ENCODE measurements at places on chromosomes 4 and X. TPM values are rescaled to one million over a fixed set of nuclear protein-coding genes. Genes with fewer than 3 reads are reported as not detected.

DNA sequence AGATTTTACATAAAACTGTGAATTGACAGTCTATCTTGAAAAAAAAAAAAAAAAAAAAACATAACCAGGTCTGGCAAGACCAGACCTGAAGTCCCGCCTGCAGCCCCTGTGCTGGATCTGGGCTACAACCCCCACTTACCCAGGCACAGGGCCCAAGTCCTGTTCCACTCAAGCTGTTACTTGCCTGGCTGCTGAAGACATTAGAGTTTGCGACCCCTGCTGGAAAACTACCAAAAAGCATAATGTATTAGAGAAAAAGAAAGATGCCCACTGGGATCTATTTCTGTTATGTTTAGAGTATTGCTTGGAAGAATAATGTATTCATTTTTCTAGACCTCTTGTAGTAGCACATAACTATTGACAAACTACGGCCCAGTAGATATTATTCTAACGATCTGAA, 4.7 kb downstream of the HS3ST1 start:
- no peak overlapping the region for H3K27ac ChIP-seq
- H3K4me1 ChIP-seq, result peaks cover 15% of the 10 kb centered on the region
- H3K4me3 ChIP-seq, result no peak overlapping the region
- H3K36me3 ChIP-seq, result no peaks in the 10 kb centered on the region

DNA sequence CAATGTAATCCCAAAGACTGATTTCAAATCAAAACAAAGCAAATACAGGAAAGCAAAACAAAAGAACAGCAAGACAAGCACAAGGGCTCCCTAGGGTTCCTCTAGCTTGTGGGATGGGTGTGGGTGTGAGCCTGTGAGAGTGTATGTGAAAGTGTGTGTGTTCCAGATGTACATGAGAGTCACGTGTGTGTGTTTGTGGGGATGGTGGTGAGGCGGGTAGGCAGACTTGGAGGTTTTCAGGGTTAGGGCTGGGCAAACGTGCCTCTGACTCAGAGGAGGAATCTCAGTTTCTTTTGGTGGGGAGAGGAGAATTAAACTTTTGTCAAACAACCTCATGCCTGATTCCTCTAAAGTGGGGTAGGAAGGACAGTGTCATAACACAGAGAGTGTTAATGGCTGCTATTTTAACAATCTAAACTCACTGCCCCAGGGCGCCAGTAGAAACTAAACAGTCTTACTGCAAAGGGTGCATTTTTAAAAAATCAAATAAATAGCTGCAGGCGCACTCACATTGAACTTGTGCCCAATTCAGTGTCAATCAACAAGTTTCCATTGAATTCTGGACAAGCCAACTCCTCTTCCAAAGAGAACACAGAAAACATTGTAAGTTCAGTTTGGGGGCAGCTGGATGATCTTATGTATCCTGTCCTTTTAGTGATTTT, 51.8 kb downstream of the CHRDL1 start:
- no peaks in the 10 kb centered on the region for H3K36me3 ChIP-seq
- DNase-seq, result peak; percentile 0
- H3K4me1 ChIP-seq, result no peaks in the 10 kb centered on the region
- no peak overlapping the region for H3K4me3 ChIP-seq
- H3K27ac ChIP-seq, result no peak overlapping the region
- H3K27me3 ChIP-seq, result no peaks in the 10 kb centered on the region

DNA sequence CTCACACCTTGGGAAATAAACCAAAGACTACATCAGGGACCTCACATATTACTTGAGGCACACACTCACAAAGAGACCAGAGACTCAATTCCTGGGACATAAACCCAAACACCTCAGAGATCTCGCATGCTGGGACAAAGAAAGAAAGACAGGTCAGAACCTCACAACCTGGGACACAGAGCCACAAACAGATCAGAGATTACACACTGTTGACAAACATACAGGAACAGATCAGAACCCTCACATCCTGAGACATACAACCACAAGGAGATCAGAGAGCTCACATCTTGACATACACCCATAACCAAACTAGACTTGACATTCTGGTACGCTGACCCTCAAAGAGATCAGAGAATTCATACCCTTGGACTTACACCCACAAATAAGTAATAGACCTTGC, 17.3 kb downstream of the SUV39H1 start:
- H3K4me1 ChIP-seq, result peaks cover 82% of the 10 kb centered on the region
- peaks cover under 1% of the 10 kb centered on the region for H3K36me3 ChIP-seq
- H3K27me3 ChIP-seq, result no peaks in the 10 kb centered on the region
- peak overlapping the region; percentile 68 for H3K27ac ChIP-seq
- no peak overlapping the region for H3K4me3 ChIP-seq
- DNase-seq, result no peak

GRCh38 chrX:66002824-66003680, 36.8 kb downstream of the VSIG4 start:
- peaks cover 52% of the 10 kb centered on the region for H3K4me1 ChIP-seq
- no peaks in the 10 kb centered on the region for H3K36me3 ChIP-seq
- no peak for DNase-seq
- no peaks in the 10 kb centered on the region for H3K27me3 ChIP-seq

- no peak overlapping the region for H3K4me3 ChIP-seq
- no peaks in the 10 kb centered on the region for H3K36me3 ChIP-seq
- DNase-seq, result no peak
- no peak overlapping the region for H3K27ac ChIP-seq
- no peaks in the 10 kb centered on the region for H3K27me3 ChIP-seq
- H3K4me1 ChIP-seq, result no peaks in the 10 kb centered on the region
These were observed 102.6 kb downstream of the HS6ST2 start for GRCh38 chrX:132855780-132856341.

DNA sequence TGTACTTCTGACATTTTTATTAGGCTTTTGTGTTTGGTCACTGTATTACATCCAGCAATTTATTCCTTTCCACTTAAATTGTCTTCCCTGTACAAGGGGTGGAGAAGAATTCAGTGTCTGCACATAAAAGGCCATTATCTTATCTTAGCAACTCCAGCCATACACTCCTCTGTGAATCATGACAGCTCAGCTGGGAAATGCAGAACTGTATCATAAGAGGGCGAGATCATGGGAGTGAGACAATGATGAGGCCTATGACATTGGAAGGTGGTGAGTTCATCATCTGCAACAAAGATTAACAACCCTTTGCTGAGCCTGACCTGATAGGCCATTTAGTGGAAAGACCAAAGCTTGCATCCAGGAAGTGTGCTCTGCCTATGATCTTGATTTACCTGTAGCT, 33.3 kb downstream of the SLIT2 start:
- no peak for DNase-seq
- no peaks in the 10 kb centered on the region for H3K27me3 ChIP-seq
- no peaks in the 10 kb centered on the region for H3K36me3 ChIP-seq
- no peaks in the 10 kb centered on the region for H3K4me1 ChIP-seq
- H3K4me3 ChIP-seq, result no peak overlapping the region

GRCh38 chr4:150130933-150131332, 52.7 kb downstream of the DCLK2 start:
- H3K36me3 ChIP-seq, result no peaks in the 10 kb centered on the region
- no peaks in the 10 kb centered on the region for H3K27me3 ChIP-seq
- no peak overlapping the region for H3K27ac ChIP-seq
- no peak for DNase-seq
- no peak overlapping the region for H3K4me3 ChIP-seq
- H3K4me1 ChIP-seq, result no peaks in the 10 kb centered on the region

- H3K4me3 ChIP-seq, result no peak overlapping the region
- no peak overlapping the region for H3K27ac ChIP-seq
- DNase-seq, result no peak
- H3K27me3 ChIP-seq, result no peaks in the 10 kb centered on the region
- H3K4me1 ChIP-seq, result no peaks in the 10 kb centered on the region
These were observed 25.8 kb upstream of the PLA2G12A start for GRCh38 chr4:109755656-109756055.

GRCh38 chrX:1336331-1336943, at the start of gene IL3RA:
Gene IL3RA (plus strand): TSS chrX:1336785. CDS start chrX:1341766, 4,981 bp downstream.
- no peak within 1 kb of the TSS for H3K27ac ChIP-seq
- no peak for DNase-seq
- H3K4me1 ChIP-seq, result peaks cover 19% of the 10 kb centered on the region
- H3K4me3 ChIP-seq, result peak within 1 kb of the TSS; percentile 53
- H3K36me3 ChIP-seq, result no peaks in the 10 kb centered on the region
- no peaks in the 10 kb centered on the region for H3K27me3 ChIP-seq

DNA sequence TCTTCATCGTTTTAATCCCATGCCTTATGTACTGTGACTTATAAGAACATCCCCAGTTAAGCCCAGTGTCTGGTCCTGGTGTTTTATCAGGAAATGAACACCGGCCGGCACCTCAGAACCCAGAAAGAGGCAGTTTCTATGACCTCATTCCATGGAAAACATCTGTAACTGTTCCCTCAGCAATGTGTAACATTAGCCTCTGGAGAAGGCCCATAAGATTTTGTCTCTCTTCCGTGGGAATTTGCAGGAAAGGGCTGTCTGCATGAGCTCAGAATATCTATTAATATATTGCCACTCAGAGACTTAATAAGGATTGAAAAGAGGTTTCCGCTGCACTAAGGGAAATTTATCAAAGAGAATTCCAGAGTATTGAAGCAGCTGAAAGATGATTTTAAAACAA, 3.1 kb upstream of the TCEANC start:
- H3K4me3 ChIP-seq, result no peak overlapping the region
- no peak overlapping the region for H3K27ac ChIP-seq
- no peaks in the 10 kb centered on the region for H3K27me3 ChIP-seq

DNA sequence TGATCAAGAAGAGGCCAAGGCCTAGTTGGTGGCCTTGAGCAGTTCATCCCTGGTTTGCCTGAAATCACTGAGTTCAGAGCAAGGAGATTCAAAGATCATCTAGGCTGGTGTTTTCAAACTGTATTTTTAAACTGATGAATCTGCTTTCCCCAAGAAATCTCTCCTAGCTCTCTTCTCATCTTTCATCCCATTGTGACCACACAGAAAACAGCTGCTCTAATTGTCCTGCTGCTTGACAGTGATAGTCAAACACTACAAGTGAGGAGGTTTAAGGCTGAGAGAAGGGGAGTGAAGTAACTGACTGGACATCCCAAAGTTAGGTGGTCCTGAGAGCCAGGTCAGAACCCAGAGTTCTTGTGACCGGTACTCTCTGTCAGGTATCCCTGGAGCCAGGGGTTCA, 91.5 kb downstream of the LNX1 start:
- DNase-seq, result no peak
- H3K36me3 ChIP-seq, result no peaks in the 10 kb centered on the region
- H3K4me1 ChIP-seq, result no peaks in the 10 kb centered on the region
- no peak overlapping the region for H3K4me3 ChIP-seq
- H3K27me3 ChIP-seq, result no peaks in the 10 kb centered on the region

DNA sequence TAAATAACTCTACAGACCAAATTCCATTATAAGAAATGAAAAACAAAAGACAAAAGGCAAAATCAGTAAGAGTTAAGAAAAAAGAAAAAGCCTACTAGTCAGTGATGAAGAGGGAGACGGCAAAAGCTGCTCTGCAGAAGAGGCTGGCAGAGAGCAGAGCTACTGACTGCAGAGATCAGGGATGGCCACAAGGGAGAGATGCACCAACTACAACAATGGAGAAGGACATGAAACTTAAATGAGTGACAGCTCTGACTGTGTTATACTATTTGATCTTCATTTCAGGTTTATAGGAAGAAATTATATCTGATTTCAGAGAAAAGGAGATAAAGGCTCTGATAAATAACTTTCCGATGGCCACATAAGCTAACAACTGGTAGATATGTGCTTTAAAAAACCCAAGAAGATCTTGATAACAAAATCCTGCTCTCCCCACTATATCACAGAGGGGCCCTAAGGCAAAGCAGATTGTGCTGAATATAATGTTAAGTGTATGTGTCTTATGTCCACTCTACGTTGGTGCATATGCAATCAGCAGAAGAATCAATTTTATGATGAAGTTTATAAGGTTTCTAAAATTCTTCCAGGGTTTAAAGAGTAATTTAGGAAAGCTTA, 58.4 kb upstream of the COX18 start:
- no peaks in the 10 kb centered on the region for H3K4me1 ChIP-seq
- no peak overlapping the region for H3K27ac ChIP-seq
- no peak for DNase-seq
- H3K36me3 ChIP-seq, result peaks cover 48% of the 10 kb centered on the region
- no peaks in the 10 kb centered on the region for H3K27me3 ChIP-seq

- no peaks in the 10 kb centered on the region for H3K36me3 ChIP-seq
- H3K27me3 ChIP-seq, result no peaks in the 10 kb centered on the region
These were observed 1415.8 kb upstream of the TENM3 start for GRCh38 chr4:180827232-180828009.

DNA sequence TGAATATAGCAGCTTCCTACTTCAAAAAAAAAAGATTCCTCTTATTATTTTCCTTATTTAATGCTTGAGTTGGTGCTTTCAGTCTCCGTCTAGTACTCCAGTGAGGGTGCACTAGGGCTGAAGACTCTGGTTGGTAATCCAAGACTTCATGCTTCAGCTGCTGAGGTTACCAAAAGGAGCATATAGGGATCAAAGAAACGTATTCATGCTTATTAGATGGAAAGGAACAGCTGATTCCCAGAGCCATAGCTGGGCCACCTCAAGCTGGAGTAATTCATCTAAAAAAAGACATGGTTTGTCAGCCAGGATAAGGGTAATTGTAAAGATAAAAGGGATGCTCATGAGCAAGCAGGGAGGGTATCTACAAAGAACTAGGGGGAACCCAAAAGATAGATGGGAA, 131.7 kb upstream of the FAM47B start:
- H3K4me1 ChIP-seq, result no peaks in the 10 kb centered on the region
- H3K36me3 ChIP-seq, result no peaks in the 10 kb centered on the region
- no peak overlapping the region for H3K4me3 ChIP-seq
- H3K27me3 ChIP-seq, result no peaks in the 10 kb centered on the region

GRCh38 chr4:169102026-169102425, 92.0 kb upstream of the CBR4 start:
- no peak for DNase-seq
- H3K27ac ChIP-seq, result no peak overlapping the region
- H3K4me1 ChIP-seq, result no peaks in the 10 kb centered on the region
- H3K36me3 ChIP-seq, result no peaks in the 10 kb centered on the region

- no peaks in the 10 kb centered on the region for H3K27me3 ChIP-seq
- peaks cover 18% of the 10 kb centered on the region for H3K36me3 ChIP-seq
- H3K27ac ChIP-seq, result no peak overlapping the region
These were observed 10.5 kb downstream of the TBCK start for GRCh38 chr4:106305435-106306055.

The MAGEA12 gene
- not detected for total RNA-seq

The SCML2 gene
- 0.73 TPM for total RNA-seq

The SLC10A4 gene
- not detected for total RNA-seq

The RTL9 gene
- not detected for total RNA-seq

The AKAP4 gene
- total RNA-seq, result not detected

Data from CD4-positive, alpha-beta T cell (primary cell).